ENCODE measurements at places on chromosomes 12 and 14.
A peak's percentile ranks its signal among the peaks of the same experiment; 100 is the strongest.

- DNase-seq = peak; percentile 26
Observed at GRCh38 chr12:66829660-66830325, 150.9 kb upstream of the GRIP1 start.

GRCh38 chr14:75411214-75411540, 16.6 kb upstream of the JDP2 start:
- no peak for DNase-seq

- no peak for DNase-seq
Observed at GRCh38 chr12:97573901-97574300, 111.3 kb downstream of the RMST start.

DNA sequence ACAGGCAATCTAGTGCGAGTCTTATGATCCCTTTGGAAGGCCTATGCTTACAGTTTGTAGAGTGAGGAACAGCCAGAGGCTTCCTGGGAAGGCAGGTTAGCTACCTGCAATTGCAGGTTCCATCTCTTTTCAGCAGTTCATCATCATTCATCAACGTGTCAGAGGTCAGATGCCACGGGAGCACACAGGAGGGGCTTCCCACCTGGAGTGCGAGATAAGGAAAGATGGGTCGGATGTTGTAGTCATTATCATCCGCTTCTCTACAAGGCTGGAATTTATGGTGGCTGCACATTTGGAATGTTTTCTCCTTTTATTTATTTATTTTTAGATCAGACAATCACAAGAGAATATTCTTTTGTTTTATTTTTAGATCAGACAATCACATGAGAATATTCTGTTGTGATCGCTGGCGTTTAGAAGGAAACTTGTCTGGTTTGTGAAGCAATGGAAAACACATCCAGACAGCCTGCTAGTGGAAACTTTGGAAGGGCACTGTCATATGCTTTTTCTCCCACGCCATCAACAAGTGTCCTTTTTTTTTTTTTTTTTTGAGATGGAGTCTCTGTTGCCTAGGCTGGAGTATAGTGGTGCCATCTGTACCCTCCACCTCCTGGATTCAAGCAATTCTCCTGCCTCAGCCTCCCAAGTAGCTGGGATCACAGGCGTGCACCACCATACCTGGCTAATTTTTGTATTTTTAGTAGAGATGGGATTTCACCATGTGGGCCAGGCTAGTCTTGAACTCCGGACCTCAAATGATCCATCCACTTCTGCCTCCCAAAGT, 1.9 kb upstream of the BICD1 start:
- no peak for DNase-seq

DNA sequence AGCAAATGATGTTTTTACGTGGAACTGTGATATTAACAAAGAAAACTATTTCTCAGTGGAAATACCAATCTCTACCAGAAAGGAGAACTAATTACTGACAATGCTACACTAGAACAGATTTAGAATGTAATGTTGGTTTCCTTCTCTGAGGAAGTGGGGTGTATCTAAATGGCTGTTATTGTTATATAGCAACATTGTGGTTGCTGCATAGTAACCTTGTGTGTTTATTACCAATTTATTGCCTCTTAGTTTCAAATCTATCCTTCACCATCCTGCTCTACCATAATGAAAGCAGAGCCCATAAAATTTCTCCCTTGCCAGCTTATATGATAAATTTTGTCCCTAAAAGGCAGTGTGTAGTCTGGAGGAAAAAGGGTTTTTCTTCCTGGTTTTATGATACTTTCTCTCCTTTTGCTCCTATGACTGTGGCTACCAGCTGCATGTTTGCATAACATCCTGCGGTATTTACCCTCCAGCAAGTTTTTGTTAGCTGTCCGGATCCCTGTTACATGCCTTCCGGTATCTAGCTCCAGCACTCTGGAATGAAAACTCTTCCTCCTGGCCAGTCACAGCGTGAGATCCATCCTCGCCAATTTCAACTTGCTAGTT, 5.7 kb upstream of the KLRK1 start:
- DNase-seq = no peak

DNA sequence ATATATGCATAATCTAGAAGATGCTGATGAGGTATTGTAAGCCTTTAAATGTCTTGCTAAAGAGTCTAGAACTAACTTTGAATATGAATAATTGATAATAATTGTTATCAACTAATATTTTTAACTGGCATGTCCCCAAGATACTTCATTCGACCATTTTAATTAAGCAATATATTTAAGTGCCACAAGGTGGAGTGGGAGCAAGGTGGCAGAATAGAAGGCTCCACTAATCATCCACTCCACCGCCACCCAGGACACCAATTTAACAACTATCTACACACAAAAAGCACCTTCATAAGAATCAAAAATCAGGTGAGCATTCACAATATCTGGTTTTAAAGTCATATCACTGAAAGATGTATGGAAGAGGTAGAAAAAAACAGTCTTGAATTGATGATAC, 409.6 kb downstream of the SEC23A start:
- DNase-seq = no peak

DNA sequence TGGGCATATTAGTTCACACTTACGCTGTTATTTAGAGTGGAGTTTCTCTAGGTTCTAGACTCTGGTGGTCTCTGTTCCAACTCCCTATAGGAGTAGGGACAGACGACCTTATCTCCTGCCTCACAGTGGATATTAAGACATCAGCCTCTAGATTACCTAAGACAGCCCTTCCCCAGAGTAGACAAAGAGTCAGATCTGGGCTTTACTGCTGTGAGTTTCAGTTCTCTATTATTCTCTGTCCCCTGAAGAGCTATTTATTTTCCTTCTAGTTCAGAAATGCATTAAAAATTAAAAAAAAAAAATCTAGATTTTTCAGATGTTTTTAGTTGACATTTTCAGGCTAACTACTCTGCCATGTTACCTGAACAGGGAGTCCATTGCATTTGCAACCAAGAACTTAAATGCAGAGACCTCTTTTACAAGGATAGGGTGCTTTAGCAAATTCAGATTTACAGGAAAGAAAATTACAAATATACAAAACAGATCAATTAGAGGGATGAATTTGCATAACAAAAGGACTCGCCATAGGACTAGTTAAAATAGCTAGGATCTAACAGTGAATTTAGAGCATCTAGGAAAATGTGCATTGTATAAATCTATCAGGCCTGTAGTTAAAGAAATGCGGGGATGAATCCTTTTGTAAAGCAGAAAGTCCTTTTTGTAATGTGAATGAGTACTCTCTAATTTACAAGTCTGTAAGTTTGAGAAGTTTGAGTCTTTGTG, 381.4 kb downstream of the APAF1 start:
- DNase-seq = no peak

DNA sequence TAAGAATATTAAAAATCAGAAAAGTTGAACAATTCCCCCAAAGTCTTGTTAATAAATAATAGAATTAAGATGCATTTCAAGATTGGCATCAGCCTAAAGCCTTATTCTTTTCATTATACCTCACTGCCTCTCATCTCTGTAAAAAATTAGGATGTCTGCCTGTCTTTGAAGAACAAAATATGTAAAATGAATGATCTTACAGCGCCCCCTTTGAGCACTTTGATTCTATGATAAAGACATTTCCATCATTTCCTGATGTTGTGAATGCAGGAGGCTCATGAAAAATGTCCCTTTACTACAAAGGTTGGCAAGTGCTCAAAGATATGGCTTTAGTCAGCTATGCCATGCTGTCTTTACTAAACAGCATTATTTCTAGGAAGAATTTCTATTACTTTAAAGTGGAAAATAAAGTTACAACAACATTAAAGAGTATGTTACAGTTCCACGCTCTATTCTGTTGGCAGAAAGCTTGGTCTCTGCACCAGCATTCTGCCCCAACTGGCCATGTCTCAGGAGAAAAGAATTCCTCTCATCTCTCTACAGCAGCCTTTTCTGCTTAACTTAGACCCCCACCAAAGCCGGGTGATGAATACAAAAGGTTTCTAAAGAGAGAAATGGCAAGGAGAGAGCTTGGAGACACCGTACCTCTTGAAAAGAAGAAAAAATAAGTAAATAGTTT, 95.1 kb downstream of the LLPH start:
- DNase-seq = no peak

Data from activated naive CD4-positive, alpha-beta T cell treated with anti-CD3 and anti-CD28 coated beads, Interleukin-2, amount 10 ng/mL, durations not matched to agents 7 days and 5 days (primary cell).